ENCODE measurements at places on chromosomes 1 and 21. TPM values are rescaled to one million over a fixed set of nuclear protein-coding genes. Genes with fewer than 3 reads are reported as not detected.

Gene COL24A1
- total RNA-seq: not detected

Gene GUCA2A
- total RNA-seq: not detected

Gene LRRN2
- 11.4 TPM for total RNA-seq

Gene DCST1
- total RNA-seq: not detected

Gene KIF14
- total RNA-seq: 9.0 TPM

Gene VPS72
- 78.2 TPM for total RNA-seq

Gene AVPR1B
- not detected for total RNA-seq

Gene LHX8
- total RNA-seq: 1.3 TPM

Gene SCNM1
- 48.1 TPM for total RNA-seq

Gene TRIM17
- total RNA-seq: not detected

Gene KRTAP12-4
- total RNA-seq: not detected

Gene TMEM51
- 28.6 TPM for total RNA-seq

Gene ZBTB8B
- total RNA-seq: 0.01 TPM

Gene TTC34
- total RNA-seq: 0.05 TPM

Gene APOBEC4
- total RNA-seq: not detected

Gene FCGR1A
- not detected for total RNA-seq

Gene FCGR3A
- not detected for total RNA-seq

Gene NHLH1
- total RNA-seq: 0.76 TPM

Gene INSRR
- not detected for total RNA-seq

Gene SLC30A2
- total RNA-seq: 0.43 TPM

Gene FCER1G
- total RNA-seq: 0.28 TPM

Gene DIO1
- not detected for total RNA-seq

Gene RGS4
- total RNA-seq: not detected

Gene TSTD1
- 0.44 TPM for total RNA-seq

Gene IFFO2
- total RNA-seq: 7.3 TPM

Gene TESK2
- total RNA-seq: 0.32 TPM

Gene GRIK1
- total RNA-seq: not detected

Gene SYT11
- total RNA-seq: 1.5 TPM

Gene USP33
- 14.0 TPM for total RNA-seq

Gene DMRTA2
- 0.13 TPM for total RNA-seq

Gene PIK3CD
- 8.7 TPM for total RNA-seq

Gene RORC
- not detected for total RNA-seq

Gene FCER1A
- not detected for total RNA-seq

Measured in A549 treated with Hydrocortisone at 1 μM for 4 hours (cell line).